ENCODE measurements at places on chromosomes 3 and 15.
A peak's percentile ranks its signal among the peaks of the same experiment; 100 is the strongest.

GRCh38 chr3:126131881-126132750 is 48.2 kb upstream of the SLC41A3 start:
- DNase-seq = no peak

- DNase-seq = no peak
Observed at GRCh38 chr15:96460106-96460505, 129.6 kb downstream of the NR2F2 start.

DNA sequence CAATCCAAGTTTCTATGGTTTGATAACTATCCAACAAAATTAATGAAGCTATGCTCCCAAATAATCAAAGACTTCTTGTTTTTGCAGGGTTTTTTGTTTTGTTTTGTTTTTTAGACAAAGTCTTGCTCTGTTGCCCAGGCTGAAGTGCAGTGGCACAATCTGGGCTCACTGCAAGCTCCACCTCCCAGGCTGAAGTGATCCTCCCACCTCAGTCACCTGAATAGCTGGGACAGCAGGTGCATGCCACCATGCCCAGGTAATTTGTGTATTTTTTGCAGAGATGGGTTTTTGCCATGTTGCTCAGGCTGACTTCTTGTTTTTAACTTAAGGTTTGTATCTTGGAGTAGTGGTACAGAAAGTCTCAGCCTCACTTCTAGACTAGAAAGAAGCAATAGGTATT is 11.0 kb upstream of the GATM start:
- no peak for DNase-seq

DNA sequence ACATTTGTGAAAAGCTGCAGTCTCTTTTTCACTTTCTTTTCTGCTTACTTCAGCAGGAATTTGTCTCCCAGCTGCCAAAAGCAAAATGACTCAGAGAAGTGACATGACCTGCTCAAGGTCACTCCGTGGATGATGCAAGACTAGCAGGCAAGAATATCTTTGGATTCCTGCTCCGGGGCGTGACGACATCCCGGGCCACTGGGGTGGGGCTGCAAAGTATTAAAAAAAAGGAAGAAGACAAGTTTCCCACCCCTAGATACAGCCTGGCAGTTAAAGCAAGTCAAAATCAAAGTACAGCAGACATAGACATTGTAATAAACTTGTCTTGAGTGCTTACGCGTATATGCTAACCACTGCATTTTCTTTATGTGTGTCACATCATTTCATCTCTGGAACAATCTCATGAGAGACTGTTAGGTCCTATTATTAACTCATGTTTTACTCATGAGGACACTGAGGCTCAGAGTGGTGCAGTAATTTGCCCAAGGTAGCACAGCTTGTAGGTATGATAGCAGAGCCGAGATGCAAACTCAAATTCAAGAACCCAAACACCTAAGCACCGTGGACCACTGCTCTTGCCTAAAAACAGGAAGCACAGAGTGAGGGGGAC is 485.2 kb upstream of the PROK2 start:
- no peak for DNase-seq

DNA sequence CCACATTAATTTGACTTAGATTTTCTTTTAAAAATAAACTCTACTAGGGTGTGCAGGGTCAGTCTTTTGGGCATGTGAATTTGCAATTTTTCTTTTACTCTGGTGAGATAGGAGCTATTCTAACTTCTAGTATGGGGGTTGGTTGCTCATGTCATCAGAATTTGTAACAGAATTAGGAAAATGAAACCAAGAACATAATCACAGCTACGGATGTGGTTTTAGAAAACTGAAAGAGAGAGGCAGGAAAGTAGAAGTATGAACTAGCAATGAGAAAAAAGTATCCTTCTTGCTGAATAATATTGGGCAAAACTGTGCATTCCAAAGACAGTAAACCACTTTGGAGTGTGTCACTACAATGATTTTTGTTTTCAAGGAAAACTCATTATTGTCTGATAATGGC is 43.3 kb downstream of the ADPGK start:
- DNase-seq = peak; percentile 60

GRCh38 chr3:172324611-172325203 is 123.5 kb downstream of the GHSR start:
- DNase-seq = no peak

- DNase-seq = no peak
Observed at GRCh38 chr15:84810073-84810840, 6.9 kb upstream of the ALPK3 start.

DNA sequence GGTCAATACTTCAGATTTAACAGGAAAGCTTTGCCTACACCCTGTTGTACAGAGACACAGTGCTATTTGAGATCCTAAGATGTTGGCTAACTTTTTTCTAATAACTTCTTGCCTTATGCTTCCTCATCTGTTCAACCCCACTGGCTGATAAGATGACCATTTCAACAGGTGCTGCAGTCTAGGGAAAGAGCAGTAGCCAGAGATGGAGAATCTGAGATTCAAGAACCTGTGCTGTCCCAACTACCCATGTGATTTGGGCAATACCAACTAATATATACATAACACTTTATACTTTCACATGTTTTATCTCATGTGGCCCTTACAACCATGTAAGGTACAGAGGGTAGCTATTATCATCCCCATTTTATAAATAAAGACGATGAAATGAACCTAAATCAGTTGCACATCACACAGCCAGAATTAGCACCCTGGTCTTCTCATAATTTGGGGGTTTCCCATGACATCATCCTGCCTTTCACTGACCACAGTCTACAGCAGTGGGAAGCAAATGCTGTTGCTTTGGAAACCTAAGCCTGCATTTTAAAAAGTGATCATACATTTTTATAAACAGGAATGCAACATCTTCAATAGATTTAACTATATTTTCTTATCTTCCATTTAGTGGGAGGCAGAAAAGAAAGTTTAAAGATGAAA is 9.7 kb downstream of the TTC23 start:
- DNase-seq = peak; percentile 65

DNA sequence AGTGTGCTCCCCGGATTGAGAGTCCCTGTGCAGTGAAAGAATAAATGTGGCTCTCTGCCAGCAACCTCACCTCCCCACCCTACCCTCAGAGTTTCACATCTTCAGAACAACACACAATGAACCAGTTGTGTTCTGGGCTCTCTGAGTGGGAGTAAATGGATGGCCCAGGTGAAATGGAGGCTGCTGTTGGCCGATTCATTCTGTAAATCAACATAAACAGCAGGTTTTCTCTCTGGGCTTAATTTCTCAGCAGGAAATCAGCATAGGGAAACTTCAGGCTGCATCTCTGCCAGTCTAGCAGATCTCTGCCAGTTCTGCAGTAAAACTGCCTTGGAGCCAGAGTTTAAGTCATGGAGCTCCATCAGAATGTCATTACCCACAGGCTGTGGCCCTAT is 54.6 kb upstream of the FURIN start:
- no peak for DNase-seq

DNA sequence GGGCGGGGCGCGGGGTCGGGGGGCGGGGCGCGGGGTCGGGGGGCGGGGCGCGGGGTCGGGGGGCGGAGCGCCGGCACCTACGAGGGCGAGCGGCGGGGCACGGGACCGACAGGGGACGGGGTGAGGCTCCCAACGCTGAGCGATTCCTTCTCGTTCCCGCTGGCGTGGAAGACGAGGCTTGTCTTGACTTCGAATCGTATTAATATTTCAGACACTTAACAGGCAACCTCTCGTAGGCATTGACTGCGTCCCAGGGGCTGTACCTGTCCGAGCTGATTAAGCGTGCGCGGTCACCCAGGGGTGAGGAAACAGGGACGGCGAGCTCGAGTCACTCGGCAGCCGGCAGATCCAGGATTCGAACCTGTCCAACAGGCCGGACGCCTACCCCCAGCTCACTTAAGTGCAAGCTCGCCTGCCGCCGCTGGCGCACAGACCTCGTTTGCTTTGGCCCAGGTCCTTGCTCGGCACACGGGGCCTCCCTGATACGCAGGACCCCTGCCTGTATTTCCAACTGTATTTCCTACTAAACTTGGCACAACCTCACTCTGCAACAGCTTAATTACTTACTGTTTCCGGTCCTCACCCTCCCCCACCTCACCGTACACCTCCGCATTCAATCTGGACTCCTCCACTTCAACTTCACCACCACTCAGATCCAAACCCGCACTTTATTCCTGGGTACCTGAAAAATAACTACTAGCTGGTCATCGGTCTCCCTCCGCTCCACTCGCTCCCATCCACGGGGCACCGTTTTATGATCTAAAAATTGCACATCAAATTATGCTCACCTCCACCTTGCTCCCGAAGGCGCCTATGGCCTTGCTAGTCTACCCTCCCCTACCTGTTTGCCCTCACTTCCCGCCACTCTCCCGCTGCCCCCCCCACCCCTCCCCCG is 722 bp upstream of the ZXDC start:
- no peak for DNase-seq

- no peak for DNase-seq
Observed at GRCh38 chr3:58071480-58071971, 63.3 kb downstream of the FLNB start.
